ENCODE measurements at places on chromosomes 12 and 14.

DNA sequence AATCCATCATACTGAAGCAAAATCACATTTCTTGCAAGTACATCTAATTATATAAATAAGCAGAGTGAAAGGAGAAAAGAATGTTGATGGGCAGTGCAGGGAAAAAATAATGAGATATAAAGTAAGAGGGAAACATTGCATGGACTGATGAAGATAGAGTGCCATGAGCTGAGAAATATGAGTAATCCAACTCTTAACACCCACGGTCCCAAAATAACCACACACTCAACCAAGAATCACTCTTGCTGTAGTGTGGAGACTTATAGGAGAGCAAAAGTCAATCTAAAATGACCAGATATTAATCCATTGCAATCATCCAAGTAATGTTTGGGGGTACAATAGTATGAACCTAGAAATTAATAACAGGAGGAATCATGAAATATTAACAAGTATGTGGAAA, 40.2 kb downstream of the MYF5 start:
- no peak for ATAC-seq

DNA sequence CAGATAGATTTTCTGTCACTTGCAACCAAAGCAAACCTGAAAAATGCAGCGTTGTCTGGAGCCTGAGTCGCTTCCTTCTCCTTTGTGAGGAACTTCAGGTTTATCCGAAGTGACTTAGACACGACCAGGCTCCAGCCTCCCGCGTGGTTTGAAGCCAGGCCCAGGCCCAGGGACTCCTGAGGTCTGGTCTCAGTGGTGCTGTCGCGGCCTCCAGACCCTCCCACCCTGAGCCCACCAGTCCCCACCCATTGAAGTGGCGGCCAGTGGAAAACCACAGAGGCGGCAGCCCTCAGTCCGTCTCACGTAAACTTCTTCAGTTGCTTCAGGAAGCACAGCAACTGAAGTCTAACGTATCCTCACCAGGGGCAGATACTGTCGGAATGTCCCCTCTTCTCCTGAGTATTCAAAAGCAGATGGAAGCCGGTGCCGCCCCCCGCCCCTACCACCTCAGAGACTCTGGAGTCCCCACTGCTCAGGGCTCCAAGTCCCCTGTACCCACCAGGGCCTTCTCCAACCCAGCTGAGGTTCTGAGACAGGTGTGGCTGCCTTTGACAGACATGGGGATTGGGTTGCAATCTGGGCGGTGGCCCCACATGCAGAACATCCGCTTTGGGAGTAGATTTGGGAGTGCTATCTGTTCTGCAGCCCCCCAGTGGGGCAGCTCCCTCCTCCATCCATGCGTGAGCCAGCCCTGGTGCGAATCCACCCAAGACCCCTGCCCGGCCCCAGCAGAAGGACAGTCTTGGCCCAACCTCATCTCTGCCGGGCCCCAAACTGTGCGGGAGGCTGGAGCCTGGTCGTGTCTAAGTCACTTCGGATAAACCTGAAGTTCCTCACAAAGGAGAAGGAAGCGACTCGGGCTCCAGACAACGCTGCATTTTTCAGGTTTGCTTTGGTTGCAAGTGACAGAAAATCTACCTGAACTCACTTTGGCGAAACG, 26.6 kb upstream of the GALNT9 start:
- ATAC-seq = no peak

GRCh38 chr12:93616584-93617101, 44.2 kb downstream of the SOCS2 start:
- ATAC-seq = no peak

GRCh38 chr12:19527866-19528265, 88.6 kb downstream of the AEBP2 start:
- ATAC-seq = no peak

DNA sequence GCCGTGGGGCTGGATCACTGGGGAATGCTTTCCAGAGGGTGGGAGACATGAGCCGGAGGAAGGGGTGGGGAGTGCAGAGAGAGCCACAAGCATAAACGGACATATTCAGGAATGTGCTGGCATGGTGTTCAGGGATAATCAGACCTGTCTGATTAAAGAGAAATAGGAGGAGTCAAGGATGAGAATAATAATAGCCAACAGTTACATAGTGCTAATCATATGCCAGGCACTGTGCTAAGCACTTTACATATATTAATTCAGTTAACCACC, 43.7 kb downstream of the LTBP2 start:
- ATAC-seq = no peak

DNA sequence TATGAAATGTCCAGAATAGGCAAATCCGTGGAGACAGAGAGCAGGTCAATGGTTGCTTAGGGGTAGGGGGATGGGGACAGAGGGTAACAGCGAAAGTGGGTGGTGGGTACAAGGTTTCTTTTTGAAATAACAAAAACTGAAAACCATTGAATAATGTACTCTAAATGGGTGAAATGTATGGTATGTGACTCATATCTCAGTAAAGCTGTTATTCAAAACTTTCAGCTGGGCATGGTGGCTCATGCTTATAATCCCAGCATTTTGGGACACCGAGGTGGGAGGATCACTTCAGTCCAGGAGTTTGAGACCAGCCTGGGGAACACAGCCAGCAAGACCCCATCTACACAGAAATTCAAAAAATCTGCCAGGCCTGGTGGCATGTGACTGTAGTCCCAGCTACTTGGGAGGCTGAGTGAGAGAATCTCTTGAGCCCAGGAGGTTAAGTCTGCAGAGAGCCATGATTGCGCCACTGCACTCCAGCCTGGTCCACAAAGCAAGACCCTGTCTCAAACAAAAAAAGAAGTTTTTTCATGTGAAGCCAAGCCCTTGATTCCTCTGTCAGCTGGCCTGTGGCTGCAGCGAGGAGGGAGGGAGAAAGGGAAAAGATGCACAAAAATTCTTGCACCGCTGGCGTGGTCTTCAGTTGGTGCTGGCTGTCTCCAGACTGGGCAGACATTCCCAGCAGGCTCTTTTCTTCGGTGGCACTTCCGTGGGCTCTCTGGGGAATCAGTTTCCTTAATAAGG, 248.2 kb downstream of the SLC41A2 start:
- peak; percentile 35 for ATAC-seq

DNA sequence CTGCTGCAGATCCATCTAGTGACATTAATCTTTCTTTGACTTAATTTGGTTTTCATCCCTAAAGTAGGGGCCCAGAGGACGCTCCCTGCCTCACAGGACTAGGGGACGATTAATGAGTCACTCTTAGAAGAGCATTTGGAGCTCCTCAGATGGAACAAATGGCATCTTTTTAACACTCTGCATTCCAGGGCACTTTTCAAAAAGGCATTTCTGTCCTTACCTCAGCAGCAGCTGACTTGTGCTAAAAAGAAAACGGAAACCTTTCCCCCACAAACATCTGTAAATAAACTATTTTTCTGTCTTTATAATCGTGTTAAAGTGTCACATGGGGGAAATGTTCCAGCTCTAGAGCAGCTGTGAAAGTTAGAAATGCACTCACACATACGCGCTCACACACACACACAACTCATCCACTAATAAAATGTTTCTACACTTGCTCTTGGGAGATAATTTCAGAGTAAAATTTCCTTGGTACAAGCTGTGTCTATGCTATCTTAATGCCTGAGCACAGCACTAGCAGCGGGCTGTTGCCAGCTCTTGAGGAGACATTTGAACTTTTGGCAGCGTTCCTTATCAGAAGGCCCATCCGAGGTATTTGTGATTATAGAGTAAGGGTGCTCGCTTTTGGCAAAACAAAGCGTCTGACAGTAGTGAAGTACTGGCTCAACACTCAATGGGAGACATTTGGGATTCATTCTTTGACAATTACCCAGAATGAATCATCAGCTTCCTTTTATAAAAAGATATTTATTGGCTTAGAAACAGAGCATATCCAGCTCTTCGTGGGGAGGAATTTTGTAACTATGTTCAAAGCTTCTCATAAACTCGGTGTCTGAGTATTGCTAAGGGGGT, 141.3 kb downstream of the PLXNC1 start:
- no peak for ATAC-seq

- ATAC-seq = no peak
Measured at GRCh38 chr12:55036326-55037115, 16.7 kb downstream of the NEUROD4 start.

DNA sequence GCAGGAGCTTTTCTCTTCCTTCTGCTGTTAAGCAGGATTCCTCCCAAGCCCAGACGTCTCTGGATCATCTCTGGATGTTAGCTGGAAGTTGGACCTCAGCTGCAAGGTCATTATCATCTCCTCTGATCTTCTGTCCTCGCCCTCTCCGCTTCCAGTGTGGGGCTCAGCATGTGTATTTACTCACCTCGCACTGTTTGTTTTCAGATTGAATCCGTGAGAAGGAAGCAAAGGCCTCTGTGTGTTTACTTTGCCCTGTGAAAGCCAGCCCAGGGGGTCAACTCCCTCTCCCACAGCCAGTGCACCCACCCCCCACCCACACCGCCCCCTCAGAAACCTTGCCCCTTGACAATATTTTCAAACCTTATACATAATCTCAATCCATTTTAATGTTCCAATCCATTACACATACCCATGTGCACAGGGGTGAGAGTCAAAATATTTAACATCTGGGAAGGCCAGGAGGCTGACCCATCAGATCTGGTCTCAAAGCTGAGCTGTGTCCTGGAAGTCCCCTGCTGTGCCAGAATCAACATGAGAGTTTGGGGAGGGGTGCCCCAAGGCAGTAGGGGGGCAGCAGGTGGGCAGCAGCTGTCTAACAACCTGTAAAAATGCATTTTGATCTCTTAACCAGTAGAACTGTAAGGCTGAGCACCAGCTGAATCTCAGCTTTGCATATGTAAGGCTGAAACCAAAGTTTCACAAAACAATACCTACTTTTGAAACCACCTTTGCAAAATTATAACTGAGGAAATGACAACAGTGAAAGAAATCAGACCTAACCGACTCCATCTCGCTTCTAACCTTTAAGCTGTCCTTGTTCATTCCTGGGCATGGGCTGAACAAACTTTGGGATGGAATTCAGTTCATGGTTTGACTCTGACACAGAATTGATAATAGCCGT, 157.9 kb downstream of the ZNF664 start:
- no peak for ATAC-seq

DNA sequence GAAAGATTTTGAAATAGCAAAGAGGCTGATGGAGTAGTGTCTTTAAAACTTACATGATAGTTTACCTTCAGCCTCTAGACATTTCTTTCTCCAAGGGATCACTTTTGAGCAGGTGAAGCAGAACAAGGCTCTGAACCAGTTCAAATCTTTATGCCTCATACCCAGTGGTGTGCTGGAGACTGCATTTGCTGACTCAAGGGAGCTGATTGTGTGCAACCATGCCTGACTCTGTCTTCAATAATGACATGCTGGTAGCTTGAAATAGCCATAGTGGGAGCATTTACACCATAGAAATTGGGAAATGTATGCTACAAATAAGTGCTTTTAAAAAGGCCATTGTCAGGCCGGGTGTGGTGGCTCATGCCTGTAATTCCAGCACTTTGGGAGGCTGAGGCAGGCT, 482.0 kb downstream of the TMTC2 start:
- no peak for ATAC-seq

GRCh38 chr14:106044949-106045596, 518.7 kb downstream of the TMEM121 start:
- peak; percentile 99 for ATAC-seq

GRCh38 chr14:95463171-95463901, 53.1 kb downstream of the SYNE3 start:
- ATAC-seq = peak; percentile 49

- no peak for ATAC-seq
Measured at GRCh38 chr14:89060191-89060590, 235.7 kb downstream of the TTC8 start.

- no peak for ATAC-seq
Measured at GRCh38 chr12:6382982-6383381, 980 bp upstream of the LTBR start.

DNA sequence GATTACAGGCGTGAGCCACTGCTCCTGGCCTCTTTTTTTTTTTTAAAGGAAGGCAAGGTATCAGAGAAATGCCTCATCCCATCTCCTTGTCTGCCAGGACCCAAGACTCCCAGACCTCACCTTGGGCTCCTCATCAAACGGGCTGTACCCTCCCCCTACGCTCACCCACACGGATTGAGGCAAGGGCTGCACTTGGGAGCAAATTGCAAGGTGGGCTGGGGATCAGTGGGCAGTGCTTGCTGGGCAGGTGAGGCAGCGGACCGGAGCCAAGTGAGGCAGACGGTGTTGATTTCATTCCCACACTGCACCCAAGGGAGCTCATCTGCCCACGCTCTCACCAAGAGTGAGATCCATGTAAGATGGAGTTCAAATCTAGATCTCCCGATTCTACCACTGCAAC, 41.0 kb upstream of the DICER1 start:
- ATAC-seq = no peak

GRCh38 chr14:59085207-59085739, 103.2 kb upstream of the DAAM1 start:
- ATAC-seq = no peak

- no peak for ATAC-seq
Measured at GRCh38 chr14:34710744-34711143, 3.6 kb downstream of the CFL2 start.
